SW 1271 (cell line): ENCODE measurements at places on chromosomes 7 and 10.

GRCh38 chr10:58839771-58840170, 327.1 kb downstream of the BICC1 start:
- DNase-seq = no peak

GRCh38 chr10:118204292-118204943, 137.7 kb downstream of the FAM204A start:
- DNase-seq = no peak

DNA sequence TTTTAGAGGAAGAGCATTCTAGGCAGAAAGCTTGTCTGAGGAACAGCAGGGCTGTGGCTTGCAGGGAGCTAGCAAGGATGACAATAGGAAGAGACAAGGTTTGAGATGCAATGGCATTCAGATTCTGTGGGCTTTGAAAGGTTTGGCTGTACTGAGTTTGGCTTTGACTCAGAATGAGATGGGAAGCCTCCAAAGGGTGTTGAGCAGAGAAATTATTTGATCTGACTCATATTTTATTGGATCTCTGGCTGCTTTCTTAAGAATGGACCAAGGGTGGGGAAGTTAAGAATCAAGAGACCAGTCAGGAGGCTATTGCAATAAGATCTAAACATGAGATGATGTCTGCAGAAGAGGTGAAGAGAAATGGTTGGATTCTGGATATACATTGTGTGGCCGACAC, 273.2 kb downstream of the CDK14 start:
- DNase-seq = no peak

- no peak for DNase-seq
Observed at GRCh38 chr7:151839451-151839921, 37.4 kb downstream of the PRKAG2 start.

GRCh38 chr10:114771157-114771556, 50.4 kb upstream of the FHIP2A start:
- DNase-seq = no peak

DNA sequence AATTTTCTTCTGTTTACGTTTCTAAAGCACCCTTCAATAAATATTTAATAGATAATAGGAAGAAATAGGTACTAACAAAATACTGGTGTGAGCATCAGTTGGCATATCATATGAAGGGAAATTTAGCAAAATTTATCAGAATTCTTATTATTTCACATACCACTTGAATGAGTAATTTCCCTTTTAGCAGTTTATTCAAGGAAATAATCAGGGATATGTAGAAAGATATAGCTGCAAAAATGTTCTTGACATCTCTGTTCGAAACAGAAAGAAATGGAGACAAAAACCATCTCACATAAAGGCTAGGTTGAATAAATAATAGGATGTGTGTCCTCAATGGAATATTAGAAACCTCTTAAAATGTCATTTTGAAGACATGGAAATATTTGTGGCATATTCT, 35.8 kb upstream of the PIP4K2A start:
- no peak for DNase-seq

DNA sequence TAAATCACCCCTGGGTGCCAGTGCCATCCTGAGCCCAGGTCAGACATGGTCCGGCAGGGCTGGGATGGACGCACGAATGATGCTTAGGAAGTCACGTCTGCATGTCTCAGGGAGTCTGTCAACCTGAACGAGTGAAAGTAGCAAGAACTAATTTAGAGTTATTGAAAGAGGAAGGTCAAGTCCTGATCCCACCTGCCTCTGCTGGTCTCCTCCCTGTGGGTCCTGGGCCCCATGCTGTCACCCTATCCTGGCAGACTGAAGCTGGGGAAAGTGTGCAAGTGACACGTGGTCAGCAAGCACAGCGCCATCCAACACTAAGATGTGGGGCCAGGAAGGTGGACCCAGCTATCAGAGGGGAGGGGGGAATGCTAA, 26.1 kb upstream of the GRID1 start:
- no peak for DNase-seq

GRCh38 chr10:90788968-90789367, 68.9 kb downstream of the HTR7 start:
- no peak for DNase-seq

- DNase-seq = no peak
Observed at GRCh38 chr10:78808736-78809367, 259.9 kb upstream of the ZMIZ1 start.

GRCh38 chr10:111072232-111072631, 4.6 kb upstream of the ADRA2A start:
- DNase-seq = no peak

DNA sequence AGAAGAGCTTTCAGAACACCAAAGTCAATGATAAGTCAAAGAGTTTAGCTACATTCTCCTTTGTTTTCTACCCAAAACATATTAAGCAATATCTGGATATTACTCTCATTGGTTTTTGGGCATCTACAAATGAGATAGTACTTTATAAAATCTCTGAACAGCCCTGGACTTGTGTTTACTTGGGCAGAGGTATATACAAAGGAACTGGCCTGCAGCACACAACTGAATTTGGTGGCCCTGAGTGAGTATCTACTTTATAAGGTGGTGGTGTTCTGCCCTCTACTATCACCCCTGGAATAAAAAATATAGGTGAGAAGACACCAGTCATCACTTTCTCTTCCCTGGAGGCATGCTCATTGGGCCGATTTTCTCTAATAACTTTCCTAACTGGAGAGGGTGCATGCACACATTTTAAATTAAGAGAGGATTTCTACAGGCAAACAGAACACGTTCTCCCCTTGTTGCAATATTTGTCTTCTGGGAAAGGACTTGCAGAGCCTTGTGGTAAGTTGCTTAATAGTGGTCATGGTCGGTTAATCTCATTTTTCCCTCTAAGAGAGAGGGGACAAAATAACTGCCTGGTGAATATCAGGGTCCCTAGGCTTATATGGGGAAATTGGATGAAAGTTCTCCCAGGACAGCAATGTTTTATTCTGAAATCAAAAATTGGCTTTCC, 41.1 kb downstream of the OTUD1 start:
- no peak for DNase-seq

DNA sequence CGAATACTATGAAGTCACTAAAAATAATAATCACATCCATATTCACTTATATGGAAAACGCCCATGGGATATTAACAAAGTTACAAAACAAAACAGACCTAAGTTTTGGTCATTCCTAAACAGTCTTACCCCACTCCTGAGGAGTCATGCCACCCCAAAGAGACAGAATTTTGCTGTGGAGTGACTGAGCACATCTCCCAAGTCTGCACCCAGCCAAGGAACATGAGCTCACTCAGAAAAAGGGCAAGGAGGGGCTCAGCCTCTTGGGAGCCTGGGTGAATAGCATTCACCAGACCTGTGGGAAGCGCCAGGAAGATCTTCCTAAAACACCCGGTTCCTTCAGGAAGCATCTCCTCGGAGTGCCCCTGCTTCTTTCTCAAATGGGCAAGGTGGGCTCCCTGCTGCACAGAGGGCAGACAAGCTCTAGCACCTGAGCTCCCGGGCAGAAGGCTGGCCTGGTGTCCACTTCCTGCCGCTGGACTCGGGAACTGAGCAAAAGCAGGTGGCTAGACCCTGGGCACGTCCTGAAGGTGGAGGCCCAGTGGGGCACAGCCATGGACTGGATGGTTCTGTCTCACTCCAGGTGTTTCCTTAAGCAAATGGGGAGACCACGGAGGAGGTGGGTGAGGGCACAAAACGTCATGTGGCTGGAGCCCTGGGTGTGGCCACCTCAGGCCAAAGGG, 31.0 kb downstream of the TNS3 start:
- no peak for DNase-seq

- DNase-seq = no peak
Observed at GRCh38 chr10:44395902-44396670, 11.2 kb upstream of the CXCL12 start.

GRCh38 chr10:116699471-116700150, 42.8 kb downstream of the HSPA12A start:
- no peak for DNase-seq

DNA sequence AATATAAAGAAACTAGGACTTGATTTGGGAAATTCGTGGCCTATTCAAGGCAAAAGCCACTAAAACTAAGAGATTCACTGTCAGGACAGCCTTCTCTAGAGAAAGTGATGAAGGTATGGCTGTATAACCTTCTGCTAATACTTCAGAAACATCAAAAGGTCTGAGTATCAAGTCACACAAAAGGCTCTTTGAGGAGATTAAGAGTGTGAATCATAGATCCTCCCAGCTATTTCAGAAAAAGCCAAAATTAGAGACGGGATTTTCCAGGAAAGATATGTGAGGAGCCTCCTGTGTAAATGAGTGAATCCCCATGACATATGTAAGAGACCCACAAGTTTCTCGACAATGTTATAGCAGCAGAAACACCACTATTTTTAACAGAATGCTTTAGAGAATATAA, 56.2 kb downstream of the UBE3C start:
- DNase-seq = no peak

GRCh38 chr7:136050462-136050847, 73.3 kb upstream of the MTPN start:
- DNase-seq = no peak

- DNase-seq = no peak
Observed at GRCh38 chr10:69730251-69731156, 71.2 kb upstream of the COL13A1 start.

- DNase-seq = no peak
Observed at GRCh38 chr7:42552227-42552626, 315.2 kb upstream of the GLI3 start.

DNA sequence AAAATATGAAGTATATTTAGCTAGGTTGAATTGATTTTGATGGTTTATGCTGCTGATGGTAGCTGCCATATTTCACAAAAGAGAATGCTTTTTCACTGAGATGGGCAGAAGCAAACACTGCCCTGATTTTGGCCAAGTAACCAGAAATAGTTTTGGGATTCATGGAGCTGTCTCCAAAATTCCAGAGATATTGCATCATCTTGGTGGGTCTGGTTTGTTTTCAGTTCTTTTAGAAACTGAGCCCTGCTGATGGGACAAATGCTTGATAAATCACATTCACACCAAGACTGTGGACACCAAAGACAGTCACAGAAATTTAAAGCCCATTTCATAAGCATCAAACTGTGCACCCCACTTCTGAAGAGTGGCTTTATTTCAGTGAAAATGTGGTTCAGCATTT, 140.5 kb downstream of the BICC1 start:
- no peak for DNase-seq
